ENCODE measurements at places on chromosomes 5 and 9. TPM values are rescaled to one million over a fixed set of nuclear protein-coding genes. Genes with fewer than 3 reads are reported as not detected.

Gene ZDHHC11
- 0.44 TPM for total RNA-seq

Gene GNE
- 53.0 TPM for total RNA-seq

Gene PLCXD3
- 5.5 TPM for total RNA-seq

Gene SLC25A2
- total RNA-seq = 0.50 TPM

Gene CNTFR
- not detected for total RNA-seq

Gene RUSC2
- total RNA-seq = 24.7 TPM

Gene ST8SIA4
- total RNA-seq = 0.22 TPM

Gene SEMA5A
- total RNA-seq = 16.0 TPM

Gene SPARC
- 405 TPM for total RNA-seq

Gene BHMT2
- total RNA-seq = 4.5 TPM

Gene OGN
- 0.33 TPM for total RNA-seq

Data from uterine smooth muscle cell (primary cell).